GOT3 (cell line): ENCODE measurements at places on chromosomes 1 and 21.

- DNase-seq, result no peak
Measured at GRCh38 chr1:19000065-19000464, 43.6 kb upstream of the IFFO2 start.

DNA sequence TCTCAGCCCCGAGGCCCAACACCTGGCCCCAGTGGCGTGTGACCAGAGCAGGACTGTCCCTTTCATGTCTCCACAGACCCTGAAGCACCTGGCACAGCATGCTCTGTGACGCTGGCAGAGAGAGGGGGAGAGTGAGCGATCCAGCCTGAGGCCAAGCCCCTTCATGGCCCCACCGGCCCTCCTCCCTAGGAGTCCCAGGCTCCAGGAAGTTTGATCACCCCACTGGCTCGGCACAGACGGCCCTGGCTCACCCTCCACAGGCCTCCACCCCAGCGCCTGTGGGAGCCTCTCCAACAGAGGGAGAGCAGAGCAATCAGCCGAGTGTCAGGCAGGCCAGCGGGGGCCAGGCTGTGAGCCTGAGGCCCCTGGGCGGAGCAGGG is 11.0 kb downstream of the SH3BGRL3 start:
- DNase-seq, result no peak

DNA sequence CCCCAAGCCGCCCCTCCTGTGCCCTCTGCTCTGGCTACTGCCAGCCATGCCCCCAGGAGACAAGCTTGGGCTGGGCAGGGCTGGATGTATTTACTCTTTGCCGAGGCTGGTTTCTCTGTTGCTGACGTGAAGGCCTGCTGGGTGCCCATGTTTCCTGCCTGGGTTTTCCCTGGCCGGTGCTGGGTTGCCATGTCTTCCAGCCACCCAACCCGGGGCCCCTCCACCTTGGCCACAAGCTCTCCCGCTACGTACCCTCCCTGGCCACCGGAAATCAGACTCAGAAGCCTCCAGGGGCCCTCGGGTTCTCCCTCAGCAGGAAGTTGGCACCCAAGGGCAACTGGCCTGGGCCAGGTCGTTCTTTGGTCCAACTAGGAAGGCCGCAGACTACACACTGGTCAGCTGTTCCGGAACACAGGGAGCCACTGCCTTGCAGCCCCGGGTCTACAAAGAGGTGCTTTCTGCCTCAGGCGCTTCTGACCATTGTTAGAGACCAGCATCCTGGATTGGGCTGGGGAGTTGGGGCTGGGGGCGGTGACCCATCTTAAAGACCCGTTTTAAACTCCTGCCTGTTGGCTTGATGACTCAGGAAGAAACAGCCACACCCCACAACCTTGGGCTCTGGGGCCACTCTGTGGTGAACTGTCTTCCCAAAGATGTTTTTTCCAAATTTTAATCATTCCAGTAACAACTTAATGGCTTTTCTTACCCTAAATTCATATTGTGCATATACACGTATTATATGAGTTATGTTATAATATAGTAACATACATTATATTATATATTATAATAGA is 71.2 kb upstream of the RUNX3 start:
- no peak for DNase-seq

- no peak for DNase-seq
Measured at GRCh38 chr1:25856856-25857255, 2.4 kb downstream of the AUNIP start.

GRCh38 chr1:31955917-31956736 is 18.0 kb upstream of the PTP4A2 start:
- peak; percentile 74 for DNase-seq

DNA sequence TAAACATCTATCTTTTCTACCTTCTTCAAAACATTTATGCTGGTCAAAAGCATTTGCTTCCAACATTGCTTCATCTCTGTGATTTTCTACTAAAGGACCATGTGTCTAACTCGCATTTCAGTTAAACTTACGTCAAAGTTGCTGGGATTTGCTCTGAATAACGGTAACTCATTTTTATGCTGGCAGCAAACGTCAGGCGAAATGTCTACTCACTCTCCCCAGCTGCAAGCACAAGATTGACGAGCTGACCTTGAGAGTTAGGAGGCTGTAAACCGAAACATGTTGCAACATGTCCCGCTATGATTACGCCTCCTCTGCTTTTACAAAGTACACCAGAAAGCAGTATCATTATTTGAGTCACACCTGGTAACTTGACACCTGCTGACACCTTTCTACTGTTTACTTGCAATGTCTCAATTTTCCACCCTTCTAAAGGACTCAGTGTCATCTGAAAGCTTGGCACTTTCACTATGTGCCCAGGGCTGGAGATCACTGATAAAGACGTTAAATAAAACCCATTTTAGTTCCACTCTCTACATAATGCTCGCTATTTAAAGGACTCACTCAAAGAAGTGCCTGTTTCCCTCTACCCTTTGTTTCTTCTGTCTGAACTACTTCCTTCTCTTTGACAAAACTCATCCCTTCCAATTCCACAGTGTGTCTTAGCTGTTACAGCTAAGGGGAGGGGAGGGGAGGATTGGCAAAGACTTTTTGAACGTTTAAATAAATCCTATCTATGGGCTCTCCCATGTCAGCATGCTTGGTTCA is 111.9 kb downstream of the PTPN14 start:
- no peak for DNase-seq

GRCh38 chr1:236455243-236455642 is 61.2 kb downstream of the EDARADD start:
- DNase-seq, result no peak

- no peak for DNase-seq
Measured at GRCh38 chr1:111769517-111770146, 13.9 kb downstream of the DDX20 start.

- no peak for DNase-seq
Measured at GRCh38 chr1:62377043-62377562, 57.9 kb upstream of the KANK4 start.

- no peak for DNase-seq
Measured at GRCh38 chr1:222373216-222373615, 174.7 kb downstream of the HHIPL2 start.

- DNase-seq, result no peak
Measured at GRCh38 chr1:153390938-153391710, at the start of gene S100A8. Gene S100A8 (minus strand): TSS chr1:153391073. CDS start chr1:153390535, 538 bp downstream.

DNA sequence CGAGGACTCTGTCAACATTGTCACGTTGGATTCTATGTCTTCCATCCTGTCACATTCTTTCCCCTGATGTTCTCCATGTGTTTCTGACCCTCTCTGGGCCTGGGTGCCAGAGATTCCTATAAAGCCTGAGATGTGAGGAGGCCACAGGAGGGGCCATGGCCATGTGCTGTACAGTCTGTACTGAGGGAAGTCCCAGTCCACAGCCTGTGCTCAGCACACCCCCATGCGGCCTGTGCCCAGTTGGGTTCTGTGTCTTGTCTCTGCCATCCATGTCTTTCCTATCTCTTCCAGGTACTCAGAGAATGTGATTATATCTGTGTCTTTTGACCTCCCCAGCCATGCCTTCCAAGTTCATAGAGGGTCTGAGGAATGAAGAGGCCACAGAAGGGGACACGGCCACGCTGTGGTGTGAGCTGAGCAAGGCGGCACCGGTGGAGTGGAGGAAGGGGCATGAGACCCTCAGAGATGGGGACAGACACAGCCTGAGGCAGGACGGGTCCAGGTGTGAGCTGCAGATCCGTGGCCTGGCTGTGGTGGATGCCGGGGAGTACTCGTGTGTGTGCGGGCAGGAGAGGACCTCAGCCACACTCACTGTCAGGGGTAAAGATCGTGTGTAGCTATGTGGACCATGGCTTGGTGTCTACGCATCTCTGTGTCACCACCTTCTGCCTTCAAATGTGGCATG is 86.1 kb downstream of the OBSCN start:
- no peak for DNase-seq

- no peak for DNase-seq
Measured at GRCh38 chr1:246730839-246731238, 6.6 kb downstream of the SCCPDH start.

GRCh38 chr1:154975409-154976059 is 1.1 kb downstream of the CKS1B start:
- DNase-seq, result no peak

DNA sequence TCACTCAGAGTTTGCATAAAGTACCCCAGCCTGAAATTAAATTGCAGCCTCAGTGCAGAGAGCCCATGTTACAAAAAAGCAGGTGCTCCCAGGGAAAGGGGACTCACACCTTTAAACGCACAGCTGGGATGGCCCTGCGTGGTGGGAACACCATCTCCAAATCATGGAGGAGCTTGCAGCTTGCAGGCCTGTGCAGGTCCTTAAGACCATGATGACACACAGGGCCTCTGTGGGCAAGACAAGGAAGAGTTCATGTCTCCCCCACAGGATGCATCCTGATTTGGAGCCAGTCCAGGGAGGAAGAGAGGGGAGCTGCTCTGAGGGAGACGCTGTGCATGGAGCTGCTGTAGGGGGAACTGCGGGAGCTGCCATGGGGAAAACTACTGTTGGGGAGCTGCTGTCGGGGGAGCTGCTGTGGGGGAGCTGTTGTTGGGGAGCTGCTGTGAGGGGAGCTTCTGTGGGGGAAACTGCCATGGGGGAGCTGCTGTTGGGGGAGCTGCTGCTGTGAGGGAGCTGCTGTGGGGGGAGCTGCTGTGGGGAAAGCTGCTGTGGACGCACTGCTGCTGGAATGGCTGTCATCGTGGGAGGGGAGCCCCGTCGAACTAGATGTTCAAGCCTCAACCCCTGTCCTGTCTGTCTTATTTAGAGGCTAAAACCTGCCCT is 113.9 kb downstream of the MATN1 start:
- DNase-seq, result no peak

- DNase-seq, result no peak
Measured at GRCh38 chr1:18480315-18481189, at the start of gene KLHDC7A. Gene KLHDC7A (plus strand): TSS chr1:18480930. CDS start chr1:18480982, 52 bp downstream.

- DNase-seq, result no peak
Measured at GRCh38 chr1:58104960-58105359, 441.6 kb downstream of the OMA1 start.
